Stimulated activated CD4-positive, alpha-beta T cell treated with anti-CD3 and anti-CD28 coated beads, Interleukin-15, amount 100 ng/mL, for 48 hours (primary cell): ENCODE measurements at places on chromosomes 1 and 21.

- no peak for DNase-seq
These were observed 447.1 kb downstream of the PTPRC start for GRCh38 chr1:199085903-199086302.

- DNase-seq, result no peak
These were observed 155.1 kb upstream of the CAMK1G start for GRCh38 chr1:209428241-209428921.

DNA sequence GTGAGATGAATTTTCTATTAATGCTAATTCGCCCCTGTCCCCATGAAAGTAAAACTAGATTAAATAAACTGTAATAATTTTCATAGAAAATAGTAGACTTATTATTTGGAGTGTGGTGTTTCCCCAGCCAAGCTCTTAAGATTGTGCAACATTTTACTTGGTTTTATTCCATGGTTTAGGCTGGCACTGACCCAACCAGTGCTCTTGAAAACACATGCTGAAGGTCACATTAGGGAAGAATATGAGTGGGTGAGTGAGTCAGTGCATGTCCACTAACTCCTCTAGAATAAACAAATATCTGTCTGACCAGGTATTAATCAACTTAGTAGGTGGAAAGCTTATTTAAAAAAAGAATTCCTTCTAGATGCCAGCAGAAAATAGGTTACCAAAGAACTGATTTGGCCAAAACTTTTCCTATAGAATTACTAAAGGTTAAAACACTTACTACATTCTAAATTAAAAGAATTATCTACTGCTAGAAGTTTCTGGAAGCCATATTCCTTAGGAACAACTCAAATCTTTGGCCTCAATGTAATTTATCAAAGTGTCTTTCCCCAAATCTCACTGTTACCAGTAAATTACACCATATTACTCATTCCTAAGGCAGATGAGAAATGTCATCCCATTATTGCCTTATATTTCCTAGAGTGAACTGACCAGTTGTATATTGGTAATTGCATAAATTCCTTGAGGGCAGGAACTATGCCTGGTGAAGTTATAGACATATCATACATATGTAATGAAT is 89.7 kb upstream of the RGS1 start:
- DNase-seq, result no peak

DNA sequence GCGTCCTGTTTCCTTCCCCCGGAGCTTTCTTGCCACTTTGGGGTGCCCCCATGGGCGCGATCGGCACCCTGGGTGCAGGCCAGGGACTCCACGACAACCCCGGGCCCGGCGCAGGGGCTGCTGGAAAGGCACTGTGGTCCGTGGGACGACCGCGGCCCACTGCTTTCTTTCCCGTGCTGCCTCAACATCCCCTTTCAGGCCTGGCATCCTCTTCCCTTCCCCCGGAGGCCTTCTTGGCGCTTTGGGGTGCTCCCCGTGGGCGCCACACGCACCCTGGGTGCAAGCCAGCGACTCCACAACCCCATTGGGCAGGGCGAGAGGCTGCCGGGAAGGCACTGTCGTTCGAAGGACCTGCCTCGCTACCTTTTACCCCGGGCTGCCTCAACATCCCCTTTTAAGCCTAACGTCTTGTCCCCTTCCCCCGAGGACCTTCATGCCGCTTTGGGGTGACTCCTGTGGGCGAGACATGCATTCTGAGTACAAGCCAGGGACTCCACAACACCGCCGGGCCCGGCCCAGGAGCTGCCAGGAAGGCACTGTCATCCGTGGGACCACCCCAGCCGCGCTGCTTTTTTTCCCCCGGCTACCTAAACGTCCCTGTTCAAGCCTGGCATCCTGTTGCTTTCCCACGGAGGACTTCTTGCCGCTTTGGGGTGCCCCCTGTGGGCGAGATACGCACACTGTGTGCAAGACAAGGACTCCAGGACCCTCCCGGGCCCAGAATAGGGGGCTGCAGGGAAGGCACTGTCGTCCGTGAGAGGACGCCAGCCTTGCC is 137.8 kb downstream of the LIPI start:
- DNase-seq, result no peak

GRCh38 chr1:110682898-110683297 is 8.2 kb upstream of the KCNA3 start:
- no peak for DNase-seq

- DNase-seq, result no peak
These were observed 36.6 kb downstream of the CCDC185 start for GRCh38 chr1:223429821-223430220.

DNA sequence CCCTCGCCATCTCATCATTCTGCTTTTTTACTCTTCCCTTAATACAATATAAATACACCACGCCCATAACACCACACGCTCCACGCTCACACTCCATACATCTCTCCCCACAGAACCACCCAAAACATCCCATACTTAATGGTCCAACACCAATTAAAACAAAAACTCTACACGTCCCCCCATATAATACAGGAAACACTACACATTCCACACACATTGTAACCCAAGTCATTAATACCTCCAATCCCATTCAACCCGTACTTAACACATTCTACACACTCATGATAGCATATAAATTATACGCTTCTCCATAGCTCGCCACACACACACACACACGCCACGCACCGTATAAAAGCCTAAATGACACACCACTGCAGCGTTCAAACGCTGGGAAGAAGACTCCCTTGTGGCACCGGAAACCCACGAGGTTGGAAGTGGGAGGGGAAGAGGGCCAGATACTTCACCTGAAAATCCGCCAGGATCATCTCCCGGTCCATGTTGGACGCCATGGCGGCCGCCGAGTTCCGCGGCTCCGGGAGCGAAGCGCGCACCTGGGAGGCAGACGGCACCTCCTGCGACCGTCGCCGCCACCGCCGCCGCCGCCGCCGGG is 659 bp downstream of the FAF1 start:
- no peak for DNase-seq

GRCh38 chr1:211606914-211607753 is 28.2 kb upstream of the SLC30A1 start:
- peak; percentile 17 for DNase-seq

- DNase-seq, result no peak
These were observed 28.4 kb upstream of the DMBX1 start for GRCh38 chr1:46461017-46461808.

GRCh38 chr1:74571891-74572290 is 59.5 kb upstream of the LRRC53 start:
- DNase-seq, result no peak

DNA sequence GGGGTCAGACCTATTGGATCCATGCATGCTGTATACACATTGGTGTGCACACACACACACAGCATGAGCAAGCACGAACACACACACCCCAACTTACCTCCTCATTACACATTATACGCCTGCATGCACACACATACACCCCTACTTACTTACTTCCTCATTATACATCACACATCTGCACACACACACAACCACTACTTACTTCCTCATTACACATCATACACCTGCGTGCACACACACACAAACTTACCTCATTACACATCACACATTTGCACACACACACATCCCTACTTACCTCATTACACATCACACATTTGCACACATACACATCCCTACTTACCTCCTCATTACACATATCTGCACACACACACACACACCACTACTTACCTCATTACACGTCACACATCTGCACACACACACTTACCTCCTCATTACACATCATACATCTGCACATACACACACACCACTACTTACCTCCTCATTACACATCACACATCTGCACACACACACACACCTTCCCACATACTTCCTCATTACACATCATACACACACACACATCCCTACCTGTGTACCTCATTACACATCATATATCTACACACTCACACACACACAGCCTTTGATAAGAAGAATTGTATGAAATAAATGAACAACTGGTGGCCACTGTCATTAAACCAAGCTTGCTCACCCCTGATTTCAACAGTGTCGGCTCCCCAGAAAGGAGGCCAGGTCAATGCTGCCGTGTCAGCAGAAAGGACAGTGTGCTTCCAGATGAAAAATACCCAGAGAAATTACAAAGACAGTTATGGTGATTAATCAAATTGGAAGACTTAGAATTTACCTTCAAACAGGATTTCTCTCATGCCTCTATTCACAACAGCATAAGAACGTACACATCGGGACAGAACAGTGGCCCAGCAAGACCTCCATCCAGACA is 117.8 kb downstream of the SETD4 start:
- no peak for DNase-seq

DNA sequence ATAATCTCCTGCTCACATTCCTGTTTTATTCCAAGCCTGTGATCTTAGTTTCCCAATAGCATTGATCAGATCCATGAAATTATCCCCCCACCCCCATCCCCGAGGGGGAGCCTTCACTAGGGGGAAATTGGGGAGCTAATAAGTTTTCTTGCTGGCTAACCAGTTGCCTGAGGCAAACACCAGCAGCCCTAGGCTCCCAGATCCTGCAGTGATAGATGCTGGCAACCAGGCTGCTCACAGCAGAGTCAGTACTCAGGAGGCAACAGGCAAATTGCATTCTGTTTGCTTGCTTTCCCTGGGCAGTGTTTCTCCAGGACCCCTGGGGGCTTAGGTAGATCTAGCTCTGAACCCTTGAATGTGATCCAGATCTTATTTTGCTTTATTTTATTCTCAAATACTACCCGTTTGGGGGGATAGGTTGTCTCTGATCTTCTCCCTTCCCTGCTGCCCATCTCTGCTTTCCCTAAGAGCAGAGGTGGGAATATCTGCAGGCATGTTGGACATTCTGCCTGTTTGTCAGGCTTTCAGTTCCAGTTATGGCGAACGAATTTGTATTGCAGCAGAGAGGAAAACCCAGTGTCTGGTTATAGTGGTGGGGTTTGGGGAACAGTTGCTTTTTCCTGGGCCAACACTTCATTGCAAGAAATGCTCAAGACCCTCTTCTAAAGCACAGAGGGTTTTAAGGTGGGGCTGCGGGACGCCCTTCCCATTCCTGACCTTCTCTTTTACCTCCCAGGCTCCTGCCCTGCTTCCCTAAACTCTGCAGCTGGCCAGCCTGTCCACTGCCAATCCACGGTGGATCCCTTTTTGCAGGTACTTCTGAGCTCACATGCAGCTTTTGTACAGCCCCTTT is 289.8 kb upstream of the PLXNA2 start:
- DNase-seq, result no peak

- DNase-seq, result no peak
These were observed 334.6 kb downstream of the RGS7 start for GRCh38 chr1:241022366-241022765.

GRCh38 chr1:96978901-96979300 is 257.3 kb downstream of the PTBP2 start:
- DNase-seq, result no peak

DNA sequence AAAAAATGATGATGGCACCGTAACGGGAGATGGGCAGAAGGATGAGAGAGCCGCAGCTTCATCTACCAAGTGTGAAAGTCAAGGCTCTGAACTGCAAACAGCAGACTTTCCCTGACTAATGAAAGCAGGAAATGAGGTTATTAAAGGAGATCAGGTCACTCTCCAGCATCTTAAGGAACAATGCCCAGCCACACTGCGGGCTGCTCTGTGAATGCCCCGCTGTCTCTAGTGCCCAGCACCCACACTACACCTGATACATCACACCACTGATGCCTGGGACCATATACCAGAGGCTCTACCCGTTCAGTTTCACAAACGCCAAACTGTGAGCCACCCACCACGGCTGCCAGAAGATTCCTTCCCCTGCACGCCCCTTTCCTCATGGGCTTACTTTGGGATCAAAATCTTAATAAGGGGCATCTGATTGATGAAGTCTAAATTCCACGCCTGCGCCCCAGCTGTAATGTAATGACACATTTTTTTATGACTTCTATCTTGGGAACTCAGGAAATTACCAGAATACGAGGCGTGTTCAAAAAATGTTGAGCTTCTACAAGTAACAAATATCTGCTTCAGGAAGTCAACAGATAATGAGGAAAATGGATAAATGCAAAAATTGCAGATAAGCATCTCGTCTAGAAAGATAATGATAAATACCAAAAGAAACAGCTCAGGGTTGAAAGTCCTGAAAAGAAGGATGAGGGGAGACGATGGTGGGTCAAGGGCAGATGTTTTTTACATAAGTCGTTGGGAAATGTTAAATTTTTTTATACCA is 72.0 kb downstream of the MIS18A start:
- no peak for DNase-seq

- DNase-seq, result no peak
These were observed 466 bp downstream of the PEX10 start for GRCh38 chr1:2411801-2412394.

- no peak for DNase-seq
These were observed 18.8 kb downstream of the PPP1R12B start for GRCh38 chr1:202367271-202367670.

DNA sequence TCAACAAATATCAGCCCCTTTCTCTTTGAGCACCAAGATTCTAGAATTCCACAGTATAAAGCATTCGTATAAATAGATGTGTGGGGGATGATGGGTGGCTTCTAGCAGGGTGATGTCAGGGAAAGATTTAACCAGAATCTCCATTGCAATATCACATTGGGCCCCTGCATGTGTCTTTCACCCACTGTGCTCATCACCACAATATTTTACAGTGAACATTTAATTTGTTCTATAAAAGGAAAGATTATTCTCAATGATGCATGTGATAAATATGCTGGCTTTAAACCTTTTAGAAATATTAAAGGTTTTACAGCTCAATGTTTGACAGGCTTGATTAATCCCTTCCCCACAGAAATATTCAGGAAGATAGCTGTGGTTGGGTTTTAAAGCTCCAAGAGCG is 457.8 kb upstream of the DAB1 start:
- no peak for DNase-seq

DNA sequence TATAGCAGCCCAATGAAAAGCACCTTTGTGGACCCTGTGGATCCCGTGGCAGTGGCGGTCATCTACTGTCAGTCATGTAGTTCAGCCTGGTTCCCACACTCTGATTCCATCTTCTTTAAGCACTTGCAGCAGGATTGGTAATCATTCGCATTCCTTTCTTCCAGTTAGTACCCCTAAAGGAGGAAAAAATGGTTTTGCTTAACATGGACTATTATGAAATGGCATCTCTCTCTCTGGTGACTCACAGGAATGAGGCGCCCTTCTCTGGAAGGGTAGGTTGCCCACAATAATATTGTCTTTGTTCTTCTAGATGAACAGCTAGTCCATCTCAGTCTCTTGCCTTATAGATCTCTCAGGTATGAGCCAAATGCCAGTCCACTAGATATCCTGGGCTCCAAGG is 127.9 kb upstream of the MROH9 start:
- DNase-seq, result no peak

GRCh38 chr1:185268352-185268751 is 48.7 kb downstream of the IVNS1ABP start:
- DNase-seq, result no peak

- DNase-seq, result no peak
These were observed 7.6 kb upstream of the IFNAR1 start for GRCh38 chr21:33317145-33317544.

DNA sequence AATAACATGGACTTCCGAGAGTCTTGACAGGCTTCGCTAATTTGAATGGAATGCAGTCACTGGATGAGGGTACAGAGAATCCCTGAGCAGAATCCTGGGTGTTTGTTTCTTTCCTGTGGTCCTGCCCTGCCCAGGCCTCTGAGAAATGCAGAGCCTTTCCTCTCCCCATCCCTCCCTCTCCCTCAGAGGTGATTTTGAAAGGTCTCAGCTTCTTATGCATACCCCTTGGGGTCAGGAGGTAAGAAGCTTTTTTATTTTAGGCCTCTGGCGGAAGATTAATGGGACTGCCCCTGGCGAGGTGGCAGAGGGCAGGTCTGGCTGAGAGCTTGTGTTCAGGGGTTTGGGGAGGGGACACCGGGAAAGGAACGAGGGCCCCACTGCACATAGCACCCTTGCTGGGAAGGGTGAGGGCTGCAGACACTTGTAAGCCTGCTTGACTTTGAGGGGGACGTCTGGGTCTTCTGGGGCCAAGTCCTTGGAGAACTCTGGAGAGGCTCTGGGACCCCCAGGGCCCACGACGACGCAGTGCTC is 116.5 kb upstream of the SLC45A1 start:
- DNase-seq, result no peak
